Suppressor macrophage treated with lipopolysaccharide for 4 hours (primary cell): ENCODE measurements at places on chromosomes 13 and 19.

GRCh38 chr19:51090471-51090870, 7.8 kb upstream of the KLK14 start:
- DNase-seq, result no peak

- no peak for DNase-seq
These were observed 1500.4 kb downstream of the EFNB2 start for GRCh38 chr13:105035092-105035491.

GRCh38 chr19:2887391-2887914, 13.3 kb upstream of the ZNF57 start:
- DNase-seq, result peak; percentile 62

DNA sequence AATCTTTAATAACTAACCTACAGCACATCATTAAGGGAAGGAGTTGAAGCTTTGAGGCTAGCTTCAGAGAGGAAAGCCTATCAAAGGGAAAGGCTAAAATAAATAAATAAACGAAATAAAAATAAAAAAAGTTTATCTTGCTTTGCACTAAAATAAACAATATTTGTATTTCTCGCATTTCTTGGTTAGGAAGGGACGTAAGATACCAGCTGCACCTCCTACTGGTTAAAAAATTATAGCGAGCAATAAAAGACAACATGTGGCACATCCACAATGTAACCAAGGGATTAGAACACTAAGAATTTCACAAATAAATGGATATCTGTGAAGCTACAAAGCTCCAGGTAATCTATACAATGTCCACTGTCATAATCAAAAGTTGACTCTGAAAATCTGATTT, 194.5 kb downstream of the DACH1 start:
- DNase-seq, result peak; percentile 3

DNA sequence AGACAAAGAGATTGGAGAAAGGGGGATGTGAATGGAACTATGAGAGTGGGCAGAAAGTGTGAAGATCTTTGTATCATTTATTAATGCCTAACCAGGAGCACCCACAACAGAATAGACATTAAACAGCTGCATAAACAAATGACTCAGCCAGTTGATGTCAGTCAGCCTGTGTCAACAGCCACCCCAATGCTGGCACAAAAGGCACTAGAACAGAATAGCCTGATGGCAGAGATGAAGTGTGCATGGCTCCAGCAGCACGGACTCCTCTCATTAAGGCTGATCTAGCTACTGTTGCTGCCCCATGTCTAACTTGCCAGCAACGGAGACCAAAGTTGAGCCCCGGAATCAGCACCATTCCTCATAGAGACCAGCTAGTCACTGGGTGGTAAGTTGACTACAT, 7.8 kb downstream of the CPB2 start:
- no peak for DNase-seq

DNA sequence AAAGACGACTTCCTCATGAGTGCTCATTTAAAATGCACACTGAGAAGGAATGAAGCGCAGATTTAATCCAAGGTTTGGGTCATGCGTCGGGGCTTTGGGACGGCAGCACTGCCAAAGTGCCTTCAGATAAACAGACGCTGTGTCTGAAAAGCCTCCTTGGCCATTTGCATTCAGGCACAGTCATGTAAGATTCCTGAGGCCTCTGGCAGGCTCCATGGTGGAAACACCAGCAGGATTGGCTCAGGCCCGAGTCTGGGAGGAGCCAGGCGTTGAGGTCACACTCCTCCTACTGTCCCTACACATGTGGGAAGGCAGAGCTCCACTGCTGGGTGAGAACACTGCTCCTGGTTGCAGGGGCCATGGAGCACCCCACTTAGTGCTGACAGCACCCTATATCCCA, 113.3 kb upstream of the KL start:
- no peak for DNase-seq
